A549 treated with Mapracorat at 1 μM for 4 hours (cell line): ENCODE measurements at places on chromosomes 1 and 21. TPM values are rescaled to one million over a fixed set of nuclear protein-coding genes. Genes with fewer than 3 reads are reported as not detected.

Gene LMX1A
- not detected in 5 replicates for total RNA-seq

Gene LGR6
- total RNA-seq, result 0.43 to 0.93 TPM (median 0.71 TPM) in 5 replicates

Gene DMRTA2
- 0.10 to 0.26 TPM (median 0.22 TPM) in 5 replicates for total RNA-seq

Gene EDN2
- 27.8 to 36.9 TPM (median 34.3 TPM) in 5 replicates for total RNA-seq

Gene GNAT2
- 0.13 to 0.17 TPM (median 0.17 TPM) in 3 of 5 replicates, not detected in the others for total RNA-seq

Gene SMPDL3B
- total RNA-seq, result 1.0 to 1.5 TPM (median 1.2 TPM) in 5 replicates

Gene SH3BGR
- 0.30 to 1.3 TPM (median 0.71 TPM) in 4 of 5 replicates, not detected in the other for total RNA-seq

Gene FLVCR1
- total RNA-seq, result 13.1 to 18.2 TPM (median 16.4 TPM) in 5 replicates

Gene DIO1
- not detected in 5 replicates for total RNA-seq
